H54 (cell line): ENCODE measurements at places on chromosomes 1 and 21.
A peak's percentile ranks its signal among the peaks of the same experiment; 100 is the strongest.

DNA sequence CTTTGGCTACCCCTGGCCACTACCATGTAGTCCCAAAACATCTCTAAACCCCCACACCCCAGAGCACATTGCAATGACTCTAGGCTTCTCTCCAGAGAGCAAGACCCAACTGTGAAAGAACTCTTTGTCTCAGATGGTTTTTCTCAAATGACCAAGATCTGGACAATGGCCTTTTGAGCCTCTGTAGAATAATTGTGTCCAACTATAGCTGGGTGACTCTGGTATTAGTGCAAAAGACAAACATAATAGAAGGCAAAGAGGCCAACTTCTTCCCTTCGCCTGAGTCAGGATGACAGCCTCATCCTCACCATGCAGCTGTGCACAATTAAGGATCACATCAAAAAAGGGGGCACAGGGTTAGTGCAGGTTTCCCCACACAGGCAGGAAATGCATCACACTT lies 139.6 kb downstream of the BRINP2 start:
- no peak for DNase-seq

GRCh38 chr1:37890378-37891014 lies 31.1 kb upstream of the MTF1 start:
- peak; percentile 22 for DNase-seq

- no peak for DNase-seq
Measured at GRCh38 chr1:170149241-170149640, 3.5 kb downstream of the NTMT2 start.

DNA sequence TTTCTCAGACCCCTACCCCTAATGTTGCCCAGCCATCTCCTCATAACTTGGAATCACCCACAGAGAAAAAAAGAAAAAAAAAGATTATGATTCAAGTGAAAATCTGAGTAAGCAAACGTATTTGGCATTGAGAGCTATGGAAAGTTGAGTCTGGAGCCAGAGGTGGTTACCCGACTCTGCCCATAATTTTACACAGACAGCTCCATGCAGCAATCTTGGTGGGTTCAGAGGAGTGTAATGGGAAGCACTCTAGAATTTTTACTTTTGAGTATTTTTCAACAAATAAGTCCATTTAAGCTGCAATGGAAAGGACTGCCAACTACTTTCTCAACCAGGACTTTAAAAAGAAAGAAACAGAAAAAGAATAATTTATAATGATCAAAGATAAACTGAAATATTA lies 62.7 kb downstream of the ZC3H11B start:
- no peak for DNase-seq

- DNase-seq, result no peak
Measured at GRCh38 chr1:169563019-169563615, 23.2 kb downstream of the F5 start.
